Stimulated activated CD4-positive, alpha-beta T cell treated with anti-CD3 and anti-CD28 coated beads, Interleukin-4, amount 100 ng/mL, for 48 hours (primary cell): ENCODE measurements at places on chromosomes 1 and 21.

DNA sequence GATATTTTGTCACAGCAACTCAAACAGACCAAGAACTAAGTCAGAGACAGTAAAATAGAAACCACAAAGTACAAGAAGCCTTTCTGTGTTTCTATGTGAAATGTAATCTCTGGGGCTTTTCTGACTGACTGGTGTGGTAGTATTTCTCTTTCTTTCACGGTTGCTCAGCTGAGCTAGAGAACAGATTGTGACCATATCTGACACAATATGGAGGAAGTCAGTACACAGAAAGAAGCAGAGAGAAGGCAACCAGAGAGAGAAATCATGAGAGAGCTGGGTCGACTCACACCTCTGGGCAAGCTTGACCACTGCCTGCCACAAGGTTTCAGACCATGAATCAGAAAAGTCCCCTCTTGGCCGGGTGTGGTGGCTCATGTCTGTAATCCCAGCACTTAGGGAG is 208.9 kb upstream of the GREM2 start:
- no peak for DNase-seq

DNA sequence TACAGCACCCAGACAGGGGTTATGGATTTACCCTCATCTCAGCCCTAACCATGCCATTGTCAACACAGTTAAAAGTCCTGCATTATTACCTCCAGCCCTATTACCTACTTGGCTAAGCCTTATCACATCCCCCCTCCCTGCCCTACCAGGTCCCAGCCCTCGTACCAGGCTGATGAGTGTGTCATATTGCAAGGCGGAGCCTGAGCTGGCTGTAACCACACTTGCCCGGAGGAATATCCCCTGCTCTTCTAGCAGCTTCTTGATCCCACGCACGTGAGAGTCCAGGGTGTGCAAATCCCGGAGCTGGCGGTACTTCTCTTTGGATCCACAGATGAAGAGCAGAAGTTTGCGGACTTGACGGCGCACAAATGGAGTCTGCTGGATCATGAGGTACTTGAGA is 87.4 kb downstream of the UBR4 start:
- no peak for DNase-seq

GRCh38 chr1:54854381-54855020 is 32.5 kb downstream of the DHCR24 start:
- no peak for DNase-seq

DNA sequence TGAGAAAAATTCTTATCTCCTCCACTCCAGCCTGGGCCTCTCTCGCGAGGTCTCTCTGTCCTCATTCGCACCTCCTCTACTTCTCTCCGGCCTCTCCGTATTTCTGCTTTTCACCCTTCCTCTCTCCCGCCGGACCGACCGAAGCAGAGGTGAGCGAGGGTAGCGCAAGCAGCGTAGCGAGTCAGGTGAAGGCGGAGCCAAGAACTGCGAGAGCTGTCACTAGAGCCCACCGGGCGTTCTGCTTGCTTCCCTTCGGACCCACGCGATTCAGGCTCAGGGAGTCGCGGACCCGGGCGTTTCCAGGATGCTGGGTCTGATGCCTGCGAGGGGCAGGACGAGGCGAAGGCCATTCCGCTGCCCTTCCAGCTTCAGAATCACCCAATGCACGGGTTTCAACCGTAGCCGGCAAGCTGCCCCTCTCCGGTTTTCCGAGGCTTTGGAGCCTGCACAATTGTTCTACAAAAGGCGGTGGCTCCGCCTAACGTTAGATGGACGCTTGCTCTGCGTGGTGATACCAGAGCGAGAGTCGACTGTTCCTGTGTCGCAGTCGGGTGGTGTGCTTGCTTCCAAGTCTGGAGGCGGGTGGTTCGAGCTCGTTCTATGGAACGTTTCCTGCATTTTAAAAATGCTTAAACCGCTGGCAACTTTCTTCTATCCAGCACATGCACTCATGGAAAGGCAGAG is 310.2 kb downstream of the FAM72C start:
- DNase-seq = no peak

- DNase-seq = no peak
Measured at GRCh38 chr1:183953031-183953430, 84.5 kb downstream of the COLGALT2 start.
